NK-92 treated with Interleukin-12 subunit alpha and Interleukin-12 subunit beta, amount 100 ng/mL, for 24 hours (cell line): ENCODE measurements at places on chromosomes 11 and 22.

DNA sequence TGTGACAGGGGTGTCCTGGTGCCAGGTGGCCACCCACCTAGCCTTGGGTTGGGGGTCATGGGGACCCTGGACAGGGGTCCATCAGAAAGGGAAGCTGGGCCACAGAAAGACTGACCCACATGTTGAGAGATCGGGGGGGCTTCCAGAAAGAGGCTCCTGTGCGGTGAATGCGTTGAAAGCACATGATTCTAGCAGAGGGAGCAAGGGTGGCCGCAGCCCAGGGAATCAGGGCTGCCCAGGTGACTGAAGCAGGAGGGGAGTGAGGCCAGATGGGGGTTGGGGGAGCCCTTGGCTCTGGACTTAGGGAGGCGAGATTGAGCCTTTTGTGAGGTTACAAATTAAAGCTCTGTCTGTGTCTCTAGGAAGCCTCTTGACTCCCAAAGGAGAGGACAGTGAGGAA, 80.7 kb downstream of the MORC2 start:
- DNase-seq: no peak

DNA sequence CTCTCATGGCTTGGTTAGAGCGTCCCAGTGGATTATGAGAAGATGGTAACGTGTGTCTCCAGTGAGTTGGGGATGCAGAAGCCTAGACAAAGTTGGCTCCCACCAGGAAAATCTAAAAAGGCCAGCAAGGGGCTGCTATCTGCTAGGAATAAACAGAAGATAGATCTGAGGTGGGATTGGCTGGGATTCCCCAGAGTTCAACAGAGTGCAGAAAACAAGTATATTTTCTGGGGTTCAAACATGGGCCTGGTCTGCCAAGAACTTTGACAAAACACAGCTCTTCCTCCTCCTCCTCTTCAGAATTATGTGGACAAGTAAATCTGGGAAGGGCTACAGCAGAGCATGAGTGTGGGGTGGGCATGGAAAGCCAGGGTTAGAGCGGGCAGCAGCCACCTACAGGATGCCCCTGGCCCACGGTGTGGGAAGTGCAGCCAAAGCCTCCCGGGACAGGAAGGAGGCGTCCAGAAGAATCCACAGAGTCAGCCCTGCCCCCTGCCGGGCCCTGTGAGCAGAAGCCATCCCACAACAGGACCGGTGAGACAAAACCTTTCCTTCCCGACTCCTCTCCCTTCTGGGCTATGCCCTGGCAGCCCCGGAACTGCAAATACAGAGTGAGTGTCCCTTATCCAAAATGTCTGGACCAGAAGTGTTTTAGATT, 67.1 kb downstream of the CD82 start:
- DNase-seq: no peak

DNA sequence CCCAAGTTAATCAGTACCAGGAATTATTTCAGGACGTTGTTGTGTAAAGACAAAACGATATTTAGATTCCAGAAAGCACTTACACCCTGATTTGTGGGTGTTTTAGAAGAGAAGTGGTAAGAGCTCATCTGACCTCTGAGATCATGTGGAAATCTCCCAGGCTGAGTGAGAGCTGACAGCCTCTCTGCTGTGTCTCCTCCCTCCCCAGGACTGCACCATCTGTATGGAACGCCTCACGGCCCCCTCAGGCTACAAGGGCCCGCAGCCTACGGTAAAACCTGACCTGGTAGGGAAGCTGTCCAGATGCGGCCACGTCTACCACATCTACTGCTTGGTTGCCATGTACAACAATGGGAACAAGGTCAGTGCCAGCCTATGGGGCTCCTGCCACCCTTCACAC, 20.0 kb downstream of the DTX4 start:
- DNase-seq: no peak

- no peak for DNase-seq
These were observed 5.5 kb downstream of the CYP2R1 start for GRCh38 chr11:14886513-14886912.

DNA sequence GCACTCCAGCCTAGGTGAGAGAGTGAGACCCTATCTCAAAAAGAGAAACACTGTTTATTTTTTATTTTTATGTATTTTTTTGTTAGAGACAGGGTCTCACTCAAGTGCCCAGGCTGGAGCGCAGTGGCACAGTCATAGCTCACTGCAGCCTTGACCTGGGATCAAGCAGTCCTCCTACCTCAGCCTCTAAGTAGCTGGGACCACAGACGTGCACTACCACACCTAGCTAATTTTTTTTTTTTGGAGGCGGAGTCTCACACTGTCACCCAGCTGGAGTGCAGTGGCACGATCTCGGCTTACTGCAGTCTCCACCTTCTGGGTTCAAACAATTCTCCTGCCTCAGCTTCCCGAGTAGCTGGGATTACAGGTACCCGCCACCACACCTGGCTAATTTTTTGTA, 6.4 kb downstream of the RBX1 start:
- no peak for DNase-seq

GRCh38 chr22:47209547-47210023, 447.1 kb downstream of the TBC1D22A start:
- no peak for DNase-seq

DNA sequence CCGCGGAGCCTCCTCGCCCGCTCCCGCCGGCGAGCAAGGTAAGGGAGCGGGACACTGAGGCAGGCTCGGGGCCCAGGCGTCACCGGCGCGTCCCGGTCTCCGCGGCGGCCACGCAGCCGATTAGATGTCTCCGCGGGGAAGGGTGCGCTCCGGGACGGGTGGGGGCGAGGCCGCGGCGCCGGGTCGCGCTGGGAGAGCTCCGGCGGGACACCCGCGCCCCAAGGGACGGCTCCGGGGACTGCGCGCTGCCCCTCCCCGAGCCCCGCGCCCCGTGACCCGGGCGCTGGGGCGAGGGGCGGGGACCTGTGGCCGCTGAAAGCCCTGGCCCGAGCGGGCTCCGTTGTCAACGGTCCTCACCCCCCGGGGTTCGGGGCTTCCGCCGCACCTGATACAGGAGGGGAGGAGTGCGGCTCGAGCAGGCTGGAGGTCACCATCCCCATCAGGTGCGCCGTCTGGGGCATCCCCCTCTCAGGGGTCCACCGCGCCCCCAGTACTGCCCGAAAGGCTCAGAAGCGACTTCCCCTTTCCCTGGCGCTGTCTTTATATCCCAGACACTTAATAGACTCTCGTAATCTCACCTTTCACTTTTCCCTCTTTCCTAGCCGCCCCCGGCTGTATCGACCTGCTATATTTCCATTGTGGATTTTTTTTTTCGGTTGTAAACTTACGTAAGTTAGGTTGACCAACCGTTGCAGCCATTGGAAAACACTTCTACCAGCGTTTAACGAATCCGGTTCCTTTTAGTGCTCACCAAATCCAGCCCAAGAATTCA, 573 bp downstream of the PPFIA1 start:
- DNase-seq: no peak
